ENCODE measurements at places on chromosomes 13 and 19.

DNA sequence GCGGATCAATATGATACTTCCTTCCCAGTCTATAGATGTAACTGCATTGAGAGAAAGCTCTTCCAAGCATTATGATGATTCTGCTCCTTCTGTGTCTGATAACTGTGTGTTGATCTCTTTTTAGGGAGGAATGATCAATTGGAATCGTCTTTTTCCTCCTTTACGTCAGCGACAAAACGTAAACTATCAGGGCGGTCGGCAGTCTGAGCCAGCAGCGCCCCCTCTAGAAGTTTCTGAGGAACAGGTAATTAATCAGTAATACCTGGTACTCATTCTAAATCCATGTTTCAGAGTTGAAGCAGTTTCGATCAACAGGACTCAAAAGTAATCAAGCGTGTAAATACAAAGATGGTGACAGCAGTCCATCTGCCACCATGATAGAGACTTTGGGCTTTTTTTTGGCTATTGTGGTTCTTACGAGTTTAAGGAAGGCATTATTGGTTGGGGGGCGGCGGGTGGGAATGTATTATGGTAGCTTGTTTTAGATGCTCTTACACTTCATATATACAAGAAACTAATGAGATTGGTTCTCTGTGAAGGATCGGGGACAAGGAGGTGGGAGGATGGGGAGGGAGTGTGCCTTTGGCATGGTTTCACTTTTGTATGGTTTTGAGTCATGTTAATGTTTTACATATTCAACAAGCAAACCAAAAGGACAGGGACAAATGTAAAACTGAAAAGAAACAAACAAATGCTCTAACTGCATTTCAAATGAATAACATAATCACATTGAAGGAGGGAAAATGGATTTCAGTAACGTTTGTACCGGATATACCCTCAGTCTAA is 60.7 kb upstream of the GPR183 start:
- DNase-seq, result no peak

- DNase-seq, result peak; percentile 7
Observed at GRCh38 chr13:107867701-107868661, 347.4 kb downstream of the LIG4 start.

DNA sequence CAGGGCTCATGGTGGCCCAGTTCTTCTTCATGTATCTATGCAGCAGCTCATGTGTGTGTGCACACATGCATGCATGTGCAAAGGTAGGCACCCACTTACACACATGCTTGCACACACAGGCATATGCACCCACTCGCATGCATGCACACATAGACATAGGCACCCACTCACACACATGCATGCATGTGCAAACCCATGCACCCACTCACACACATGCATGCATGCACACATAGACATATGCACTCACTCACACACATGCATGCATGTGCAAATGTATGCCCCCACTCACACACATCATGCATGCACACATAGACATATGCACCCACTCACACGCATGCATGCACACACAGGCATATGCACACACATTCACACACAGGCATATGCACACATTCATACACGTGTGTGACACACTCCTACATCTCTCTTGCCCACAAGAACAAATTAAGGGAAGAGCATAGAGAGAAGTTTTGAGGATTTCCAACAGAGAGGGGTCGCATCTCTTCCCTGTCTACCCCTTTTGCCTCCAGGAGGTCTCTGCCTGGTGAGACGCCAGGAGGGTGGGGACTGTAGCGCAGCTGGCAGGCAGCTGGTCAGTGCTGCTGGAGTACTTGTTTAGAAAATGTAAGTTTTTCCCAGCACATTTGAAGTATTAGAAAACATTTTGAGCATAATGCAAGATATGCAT is 63.9 kb upstream of the ARHGEF7 start:
- no peak for DNase-seq

- DNase-seq, result no peak
Observed at GRCh38 chr19:310141-310651, 19.0 kb upstream of the PLPP2 start.

DNA sequence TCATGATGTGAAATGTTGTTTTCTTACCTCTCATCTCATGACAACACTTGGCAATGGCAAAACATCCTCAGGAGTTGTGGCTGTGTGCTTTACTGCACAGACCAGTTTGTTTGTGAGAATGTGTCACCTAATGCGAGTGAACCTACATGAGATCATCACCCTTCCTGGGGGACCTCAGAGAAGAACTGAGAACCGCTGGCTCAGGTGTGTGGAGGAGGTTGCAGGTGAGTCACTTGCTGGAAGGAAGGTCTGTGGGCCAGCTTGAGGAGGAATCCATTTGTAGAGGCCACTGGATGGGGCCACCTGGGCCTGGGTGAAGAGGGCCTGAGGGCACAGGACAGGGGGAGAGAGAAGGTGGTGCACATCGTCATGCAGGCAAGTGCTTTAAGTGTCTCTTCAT is 3.0 kb upstream of the CEACAM1 start:
- no peak for DNase-seq

DNA sequence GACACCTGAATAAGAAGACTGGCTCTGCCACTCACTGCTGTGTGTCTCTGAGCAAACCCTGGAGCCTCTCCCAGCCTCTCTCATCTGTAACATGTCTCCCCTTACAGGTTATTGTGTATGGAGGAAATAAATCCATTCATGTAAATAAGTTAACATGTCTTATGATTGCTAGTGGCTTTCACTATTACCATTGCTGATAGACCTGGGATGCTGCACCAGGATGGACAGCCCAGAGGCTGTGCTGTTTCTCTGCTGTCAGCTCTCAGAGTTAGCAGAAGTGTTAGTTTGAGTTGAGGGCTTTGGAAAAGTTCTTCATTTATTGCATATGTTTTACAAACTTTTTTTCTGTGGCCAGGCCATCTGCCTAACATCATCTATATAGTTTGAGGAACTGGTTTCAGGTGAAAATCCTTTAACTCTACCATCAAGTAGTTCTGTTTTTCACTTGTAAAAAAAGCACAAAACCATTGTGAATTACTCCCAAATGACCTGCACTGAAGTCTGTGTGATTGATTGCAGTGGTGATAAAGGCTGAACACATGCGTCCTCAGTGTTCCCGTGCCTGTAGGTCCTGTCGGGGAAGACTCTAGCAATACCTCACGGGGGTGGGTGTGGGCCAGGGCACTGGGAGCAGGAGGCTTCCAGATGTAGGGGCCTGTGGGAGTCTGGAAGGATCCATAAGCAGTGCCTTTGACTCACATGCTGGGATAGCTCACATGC is 24.6 kb downstream of the MPHOSPH8 start:
- DNase-seq, result no peak

- peak; percentile 19 for DNase-seq
Observed at GRCh38 chr19:19185853-19186740, 5.9 kb downstream of the BORCS8 start.

DNA sequence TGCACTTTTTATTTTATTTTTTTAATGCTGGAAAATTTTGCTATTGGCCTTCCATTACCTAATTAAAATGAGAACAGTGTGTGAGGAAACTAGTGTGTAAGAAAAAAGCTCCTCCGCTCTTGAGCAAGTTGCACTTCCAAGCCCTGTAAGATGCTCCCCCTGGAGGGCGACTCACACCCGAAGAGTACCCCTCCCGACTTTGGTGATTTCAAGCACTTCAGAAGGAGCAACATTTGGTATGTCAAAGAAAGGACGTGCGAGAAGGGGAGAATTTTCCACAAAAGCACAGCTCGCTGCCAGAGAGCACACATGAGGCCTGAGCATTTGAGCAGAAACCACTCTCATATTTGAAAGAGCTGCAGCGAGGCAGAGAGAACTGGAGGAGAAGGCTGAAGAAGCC is 504.4 kb downstream of the FGF9 start:
- DNase-seq, result no peak

DNA sequence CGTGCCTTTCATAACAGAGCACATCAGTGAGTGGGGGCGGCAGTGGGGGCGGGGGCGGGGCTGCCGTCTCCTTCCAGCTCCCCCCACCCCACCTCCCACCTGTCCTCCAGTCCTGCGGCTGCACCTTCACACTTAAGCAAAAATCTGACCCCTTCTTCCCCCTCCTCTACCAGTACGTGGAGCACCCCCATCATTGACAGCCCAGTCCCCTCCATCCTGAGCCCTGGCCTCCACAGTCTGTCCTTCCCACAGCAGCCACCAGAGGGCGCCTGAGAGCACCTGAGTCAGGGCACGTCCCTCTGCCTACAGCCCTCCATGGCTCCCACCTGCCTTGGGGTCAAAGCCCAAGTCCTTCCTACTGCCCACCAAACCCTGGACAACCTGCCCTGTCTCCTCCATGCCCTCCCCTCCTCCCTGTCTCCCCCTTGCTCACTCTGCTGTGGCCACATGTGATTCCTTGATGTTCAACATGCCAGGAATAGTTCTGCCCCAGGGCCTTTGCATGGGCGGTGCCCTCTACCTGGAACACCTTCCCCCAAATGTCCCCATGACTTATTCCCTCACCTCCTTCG is 4.0 kb downstream of the EBI3 start:
- peak; percentile 49 for DNase-seq

DNA sequence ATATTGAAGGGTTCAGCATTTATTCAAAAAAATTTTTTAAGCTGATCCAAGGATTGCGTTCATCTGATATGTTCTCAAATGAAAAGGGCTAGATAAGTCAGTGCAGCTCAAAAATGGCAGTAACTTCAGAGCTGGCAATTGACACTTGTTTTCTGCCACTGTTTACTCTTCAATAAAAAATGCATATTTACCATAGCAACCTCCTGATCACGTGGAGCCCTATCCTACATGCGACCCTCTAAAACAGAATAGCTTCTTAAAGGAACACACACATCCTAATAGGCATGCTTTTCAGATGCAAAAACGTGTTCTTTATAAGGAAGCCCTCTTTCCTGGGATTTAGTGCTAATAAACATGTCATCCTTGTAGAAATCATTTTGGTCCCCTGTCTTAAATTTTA is 150.2 kb downstream of the ZNF536 start:
- no peak for DNase-seq

- peak; percentile 70 for DNase-seq
Observed at GRCh38 chr13:84821261-84821660, 939.0 kb upstream of the SLITRK1 start.

GRCh38 chr13:106083620-106084350 is 451.7 kb downstream of the EFNB2 start:
- no peak for DNase-seq

DNA sequence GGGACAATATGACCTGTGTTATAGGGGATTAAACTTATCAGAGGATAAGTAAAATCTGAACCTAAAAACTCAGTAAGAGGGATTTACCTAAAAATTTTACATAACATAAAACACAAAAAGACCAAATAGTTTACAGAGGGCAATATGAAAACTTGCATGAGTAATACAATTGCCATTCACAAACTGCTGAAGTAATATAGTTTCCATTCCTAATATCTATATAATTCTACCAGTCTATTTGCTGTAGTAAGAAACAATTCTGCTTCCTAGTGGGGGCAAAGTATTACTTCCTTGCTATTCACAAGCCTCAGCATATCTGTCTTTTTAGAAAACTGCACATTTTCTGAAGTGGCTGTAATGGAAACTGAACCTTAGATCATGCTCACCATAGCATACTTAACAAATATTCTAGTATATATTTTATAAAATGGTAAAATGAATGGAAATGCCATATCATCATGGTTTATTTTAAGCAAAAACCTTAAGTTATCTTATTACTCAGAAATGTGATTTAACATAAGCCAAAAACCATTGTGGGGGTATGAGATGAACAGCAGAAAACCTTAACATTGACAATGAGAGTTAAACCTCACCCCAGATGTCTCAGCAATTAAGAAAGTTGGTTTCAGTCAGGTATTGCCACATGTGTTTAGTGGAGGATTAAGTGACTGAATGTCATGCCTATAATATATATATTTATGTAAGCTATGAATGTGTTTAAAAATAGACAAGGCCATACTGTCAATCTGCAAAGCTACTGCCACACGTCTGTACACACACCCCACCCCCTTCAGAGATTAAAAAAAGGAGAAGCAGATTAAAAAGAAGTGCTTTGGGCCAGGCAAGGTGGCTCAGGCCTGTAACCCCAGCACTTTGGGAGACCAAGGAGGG is 136.8 kb downstream of the MIPEP start:
- no peak for DNase-seq

DNA sequence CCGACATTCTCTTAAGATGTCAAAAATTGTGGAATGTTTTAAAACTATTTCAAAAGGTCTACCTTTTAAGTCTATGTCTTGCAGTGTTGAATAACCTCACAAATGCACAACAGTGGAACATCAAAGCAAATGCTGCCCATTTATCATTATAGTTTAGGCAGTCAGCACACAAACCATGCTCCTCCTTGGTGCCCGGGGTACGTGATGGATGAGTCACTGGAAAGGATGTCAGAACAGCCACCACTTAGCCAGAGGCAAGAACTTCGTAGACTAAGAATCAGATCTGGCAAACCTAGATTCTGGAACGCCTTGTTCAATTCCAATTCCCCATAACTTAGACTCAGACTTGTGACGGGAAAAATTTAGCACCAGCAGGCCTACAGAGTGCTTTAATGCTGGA is 343.6 kb downstream of the FGF9 start:
- no peak for DNase-seq

- DNase-seq, result no peak
Observed at GRCh38 chr19:58582985-58583384, 9.8 kb upstream of the MZF1 start.

DNA sequence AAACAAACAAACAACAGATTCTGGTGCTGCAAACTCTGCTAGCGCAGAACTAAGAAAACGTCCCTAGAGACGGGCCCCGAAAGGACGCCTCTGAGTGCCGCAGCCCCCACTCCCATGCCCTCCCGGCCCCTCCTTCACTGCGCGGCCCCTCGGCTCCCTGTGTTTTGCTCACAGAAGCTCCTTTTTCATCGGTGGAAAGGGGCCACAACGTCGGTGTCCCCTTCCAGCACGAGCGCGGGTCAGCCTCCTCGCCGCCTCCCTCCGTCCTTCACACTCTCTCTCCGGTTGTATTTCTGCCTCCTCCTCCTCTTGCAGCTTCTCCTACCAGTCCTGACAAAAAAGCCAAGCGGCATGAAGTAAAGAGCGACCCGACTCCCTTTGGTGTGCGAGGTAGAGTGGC is 14.8 kb upstream of the F7 start:
- no peak for DNase-seq

GRCh38 chr13:41127701-41128100 is 4.9 kb downstream of the KBTBD6 start:
- no peak for DNase-seq

DNA sequence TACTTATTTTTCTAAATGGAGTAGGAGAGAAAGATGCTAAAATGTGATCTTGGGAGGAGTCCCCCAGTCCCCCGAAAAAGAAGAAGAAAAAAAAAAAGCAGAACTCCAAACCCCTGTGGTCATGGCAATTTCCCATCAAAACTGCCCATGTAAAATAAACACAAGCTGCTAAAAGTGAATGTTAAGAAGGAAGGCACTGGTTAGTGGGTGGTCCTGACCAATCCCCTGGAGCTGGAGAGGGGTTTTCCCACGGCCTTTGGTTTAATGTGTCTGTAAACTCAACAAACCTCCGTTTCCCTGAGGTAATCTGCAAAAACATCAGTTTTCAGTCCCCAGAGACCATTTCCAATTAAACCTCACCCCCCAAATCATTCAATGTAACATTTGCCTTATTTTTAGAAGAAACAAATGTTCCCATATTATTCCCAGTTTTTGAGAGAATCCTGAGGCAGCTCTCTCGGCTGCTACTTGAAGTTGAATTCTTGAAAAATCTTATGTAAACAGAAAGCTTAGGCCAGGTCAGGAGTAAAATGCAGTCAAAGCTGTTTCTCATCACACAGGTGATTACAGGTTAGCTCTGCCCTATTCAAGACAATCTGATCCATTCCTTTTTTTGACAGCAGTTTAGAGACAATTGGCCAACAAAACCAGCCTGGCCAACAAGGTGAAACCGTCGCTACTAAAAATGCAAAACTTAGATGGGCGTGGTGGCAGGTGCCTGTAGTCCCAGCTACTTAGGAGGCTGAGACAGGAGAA is 17.0 kb downstream of the RAB3D start:
- peak; percentile 29 for DNase-seq

Data from NCI-H526 (cell line).